ENCODE measurements at places on chromosomes 16 and 17. TPM values are rescaled to one million over a fixed set of nuclear protein-coding genes. Genes with fewer than 3 reads are reported as not detected.

DNA sequence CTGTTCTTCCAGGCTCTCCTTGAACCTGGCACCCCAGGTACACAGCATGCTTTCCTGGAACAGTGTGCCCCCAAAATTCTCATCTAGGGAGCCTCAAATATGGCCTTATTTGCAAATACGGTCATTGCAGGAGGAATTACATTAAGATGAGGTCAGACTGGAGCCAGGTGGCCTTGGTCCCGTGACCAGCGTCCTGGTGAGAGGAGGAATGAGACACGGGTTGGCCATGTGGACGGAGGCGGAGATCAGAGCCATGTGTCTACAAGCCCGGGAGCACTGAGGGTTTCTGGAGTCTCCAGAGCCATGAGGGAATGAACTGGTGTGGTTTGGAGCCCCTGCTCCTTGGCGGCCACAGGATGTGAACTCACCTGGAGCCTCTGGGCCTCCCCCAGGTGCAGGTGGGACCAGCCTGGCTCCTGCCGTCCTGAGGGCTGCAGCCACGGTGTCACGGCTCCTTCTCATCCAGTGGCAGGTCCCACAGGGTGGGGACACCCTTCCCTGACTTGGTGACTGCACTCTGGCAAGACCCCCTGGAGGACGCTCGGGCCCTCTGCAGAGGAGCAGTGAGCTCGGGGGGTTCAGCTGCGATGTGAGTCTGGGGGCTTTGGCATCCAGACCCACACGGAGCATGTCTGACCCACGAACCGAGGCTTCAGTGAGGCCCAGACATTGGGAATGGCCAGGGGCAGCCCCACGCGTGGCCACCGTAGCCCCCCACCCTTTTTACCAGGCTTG lies 21.8 kb upstream of the GNG13 start:
- DNase-seq = no peak

DNA sequence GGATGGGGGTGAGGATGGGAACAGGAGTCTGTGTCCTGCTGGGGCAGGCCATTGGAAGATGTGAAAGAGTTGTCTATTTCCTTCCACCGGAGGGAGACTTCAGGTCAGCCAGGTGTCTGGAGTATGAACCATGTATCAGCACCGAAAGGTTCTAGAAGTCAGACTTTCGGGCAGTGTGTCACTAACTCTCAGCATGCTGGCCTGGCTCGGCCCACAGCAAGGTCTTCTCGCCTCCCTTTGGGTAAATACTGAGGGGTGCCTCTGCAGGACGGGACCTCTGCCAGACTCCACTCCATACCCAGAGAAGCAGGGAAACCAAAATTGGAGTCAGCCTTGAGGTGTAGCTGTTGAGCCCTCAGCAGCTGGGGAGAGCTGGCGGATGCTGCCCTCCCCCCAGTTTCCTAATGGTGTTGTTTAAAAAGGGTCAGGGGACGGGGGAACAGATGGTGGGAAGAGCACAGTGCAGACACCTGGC lies 507 bp downstream of the CIITA start:
- DNase-seq = no peak

- DNase-seq = no peak
Observed at GRCh38 chr16:81917375-81917774, 93.9 kb downstream of the SDR42E1 start.

GRCh38 chr17:5492970-5493369 lies 6.6 kb downstream of the MIS12 start:
- no peak for DNase-seq

DNA sequence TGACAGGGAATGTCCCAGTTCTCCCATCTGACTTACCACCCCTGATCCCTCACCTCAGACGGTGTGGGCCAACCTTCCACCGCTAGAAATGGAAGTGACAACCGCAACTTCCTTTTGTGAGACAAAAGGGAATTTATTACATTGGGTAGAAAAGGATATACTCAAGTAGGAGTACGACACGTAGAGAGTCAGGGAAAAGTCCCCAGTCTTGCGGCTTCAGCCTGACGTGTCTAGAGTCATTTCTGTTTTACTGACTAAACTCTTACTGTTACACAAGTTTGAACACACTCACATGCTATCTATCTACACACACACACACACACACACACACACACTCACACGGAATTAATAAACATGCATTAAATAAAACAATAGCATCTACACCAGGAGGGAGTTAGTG lies 178.9 kb downstream of the COPRS start:
- no peak for DNase-seq

- DNase-seq = no peak
Observed at GRCh38 chr16:84836234-84836647, 16.5 kb downstream of the CRISPLD2 start.

Gene SDR42E1
- 16.2 TPM for polyA plus RNA-seq

DNA sequence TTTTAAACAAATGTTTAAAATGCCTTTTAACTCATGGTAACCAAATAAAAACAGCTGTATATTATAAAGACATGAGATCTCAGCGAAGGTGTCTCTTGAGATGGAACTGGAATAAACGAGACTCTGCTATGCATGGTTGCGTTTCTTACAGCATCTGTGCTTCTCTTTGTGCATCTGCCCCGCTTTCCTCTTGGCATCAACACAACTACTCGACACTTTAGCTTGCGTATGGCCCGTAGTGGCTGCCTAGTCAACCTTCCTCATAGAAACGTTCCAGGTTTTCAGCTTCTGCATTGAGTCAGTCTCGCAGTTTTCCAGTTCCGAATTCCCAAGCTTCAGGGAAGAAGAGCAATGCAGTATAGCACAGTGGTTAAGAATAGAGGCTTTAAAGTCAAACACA lies 214.9 kb downstream of the CEP112 start:
- no peak for DNase-seq

Gene ZFP3
- 14.4 TPM for polyA plus RNA-seq

Gene PTX4
- polyA plus RNA-seq = not detected

- no peak for DNase-seq
Observed at GRCh38 chr17:4872786-4873185, 26.6 kb upstream of the C17orf107 start.

DNA sequence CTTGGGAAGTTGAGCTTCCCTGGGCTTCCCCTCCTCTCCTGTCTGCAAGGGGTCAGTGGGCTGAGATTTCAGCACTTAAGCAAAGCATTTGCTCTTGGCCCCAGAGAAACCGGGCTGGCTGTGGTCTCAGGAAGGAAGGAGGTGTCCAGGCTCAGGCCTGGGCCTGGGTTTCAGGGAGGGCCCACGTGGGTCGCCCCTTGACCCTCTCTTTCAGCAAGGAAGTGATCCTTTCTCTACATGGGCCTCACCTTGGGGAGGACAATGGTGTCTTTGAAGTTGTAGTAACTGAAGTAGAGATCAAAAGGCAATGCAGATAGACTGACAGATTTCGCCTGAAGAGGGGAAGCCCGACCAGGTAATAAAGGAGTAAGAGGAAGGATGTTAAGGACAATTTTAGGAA lies 2.7 kb downstream of the NOD2 start:
- DNase-seq = no peak

GRCh38 chr16:54424043-54424451 lies 137.5 kb upstream of the IRX3 start:
- DNase-seq = no peak

DNA sequence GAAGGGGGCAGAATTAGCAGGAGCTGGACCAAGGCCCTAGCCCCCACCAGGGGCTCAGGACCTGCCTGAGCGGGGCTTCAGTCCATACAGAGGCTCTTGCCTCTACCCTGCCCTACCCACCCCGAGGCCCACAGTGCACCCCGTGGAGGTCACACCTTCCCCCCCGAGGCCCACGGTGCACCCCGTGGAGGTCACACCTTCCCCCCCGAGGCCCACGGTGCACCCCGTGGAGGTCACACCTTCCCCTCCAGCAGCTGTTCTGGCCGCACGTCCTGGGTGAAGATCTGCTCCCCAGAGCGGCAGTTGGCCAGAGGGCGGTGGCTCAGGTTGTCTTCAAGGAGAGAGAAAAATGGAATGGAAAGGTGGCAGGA lies 11.4 kb downstream of the CASKIN2 start:
- DNase-seq = no peak

Gene KIF18B
- polyA plus RNA-seq = 20.8 TPM

- no peak for DNase-seq
Observed at GRCh38 chr17:63433746-63434591, 12.1 kb downstream of the CYB561 start.

GRCh38 chr16:31202414-31203375 lies at the start of gene PYCARD:
Gene PYCARD (minus strand): TSS chr16:31202760. CDS start chr16:31202690, 70 bp downstream.
- DNase-seq = no peak

Gene SNX20
- 0.60 TPM for polyA plus RNA-seq

Gene TGFB1I1
- 52.7 TPM for polyA plus RNA-seq

GRCh38 chr17:55341432-55341831 lies 76.7 kb downstream of the HLF start:
- DNase-seq = no peak

DNA sequence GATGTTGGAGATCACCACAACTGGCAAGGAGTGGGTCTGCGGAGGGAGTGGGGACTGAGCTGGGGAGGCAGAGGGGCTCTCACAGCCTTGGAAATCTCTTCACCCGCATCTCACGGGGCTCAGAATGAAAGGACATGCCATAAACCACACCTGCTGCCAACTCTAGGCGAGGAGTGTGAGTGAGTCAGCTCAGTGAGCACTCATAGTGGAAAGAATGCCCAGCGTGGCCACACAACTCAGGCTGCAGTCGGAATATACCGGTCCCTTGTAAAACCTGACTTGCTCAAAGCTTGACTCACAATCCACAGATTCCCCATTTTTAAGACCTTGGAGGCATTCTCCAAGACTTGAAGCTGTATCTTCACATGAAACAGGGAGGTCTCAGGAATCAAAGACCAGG lies 36.7 kb downstream of the STAT5A start:
- no peak for DNase-seq

DNA sequence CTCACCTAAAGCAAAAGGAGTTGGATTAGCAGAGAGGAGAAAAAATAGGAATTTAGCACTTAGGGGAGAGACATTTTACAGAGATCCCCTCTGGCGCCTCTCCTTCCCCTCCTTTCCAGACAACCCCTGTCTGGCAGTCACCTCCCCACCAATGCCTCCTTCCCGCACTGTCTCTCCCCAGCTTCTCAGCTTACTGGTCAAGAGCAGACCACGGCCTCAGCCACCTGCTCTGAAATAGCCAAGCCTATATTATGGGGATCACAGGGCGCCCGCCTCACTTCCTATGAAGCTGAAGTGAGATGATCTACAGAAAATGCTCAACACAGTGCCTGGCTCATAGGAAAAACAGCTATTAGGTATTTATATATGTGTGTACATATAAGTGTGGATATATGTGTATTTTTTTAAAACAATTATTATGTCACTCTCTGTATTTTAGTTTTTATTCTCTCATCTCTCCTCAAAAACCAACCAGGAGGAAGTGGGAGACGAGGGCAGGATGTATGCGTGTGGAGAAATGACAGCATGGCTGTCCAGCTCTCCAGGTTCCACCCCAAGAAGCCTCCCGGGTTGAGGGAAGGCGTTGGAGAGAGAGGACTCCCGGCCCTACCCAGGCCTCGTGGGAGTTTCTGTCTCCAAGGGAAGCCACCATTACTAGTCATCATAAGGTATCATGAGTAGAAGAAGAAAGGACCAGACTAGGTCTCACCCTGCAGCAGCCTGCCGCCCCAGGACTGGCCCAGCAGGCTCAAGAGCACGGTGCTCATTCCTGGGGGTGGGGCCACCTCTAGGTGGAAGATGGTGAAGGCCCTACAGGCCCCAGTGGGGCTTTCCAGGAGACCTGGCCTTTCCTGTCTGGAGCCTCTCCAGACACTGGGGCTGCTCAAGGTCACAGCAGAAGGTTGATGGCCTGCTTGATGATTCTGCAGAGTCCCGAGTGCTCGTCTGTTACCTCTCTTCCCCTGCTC lies 27.2 kb downstream of the MAP3K14 start:
- no peak for DNase-seq

DNA sequence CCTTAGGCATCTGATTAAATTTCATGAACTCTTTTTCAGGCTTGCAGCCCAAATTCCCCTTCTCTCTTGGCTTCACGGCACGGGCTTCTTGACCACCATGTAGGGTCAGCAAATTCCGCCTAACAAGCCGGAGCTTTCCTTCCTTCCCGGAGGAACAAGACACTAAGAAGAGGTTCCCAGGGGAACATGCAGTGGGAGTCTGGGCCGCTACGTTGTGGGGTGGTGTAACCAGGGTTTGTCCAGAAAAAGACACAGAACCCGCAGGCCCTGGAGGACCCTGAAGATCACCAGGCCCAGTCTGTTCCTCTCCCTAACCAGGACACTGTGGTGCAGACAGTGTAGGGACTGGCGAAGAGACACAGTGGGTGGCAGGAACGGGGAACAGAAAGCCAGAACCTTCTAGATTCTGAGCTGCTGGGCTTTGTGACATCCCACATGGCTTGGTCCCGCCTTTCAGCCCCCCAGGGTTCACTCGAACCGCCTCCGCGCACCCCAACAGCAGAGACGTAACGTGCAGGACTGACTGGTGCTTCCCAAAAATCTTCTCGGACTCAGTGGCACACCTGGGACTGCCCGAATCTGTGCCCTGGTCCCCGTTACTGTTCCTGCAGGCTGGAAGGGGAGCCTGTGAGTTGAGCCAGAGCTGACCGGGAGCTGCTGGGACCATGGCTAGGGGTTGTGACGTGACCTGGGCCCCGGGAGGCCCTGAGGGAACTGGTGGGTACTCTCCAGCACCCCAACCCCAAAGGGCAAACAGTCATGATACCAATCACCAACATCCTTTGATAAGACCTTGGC lies 55.2 kb downstream of the TBC1D16 start:
- DNase-seq = no peak

Gene SCIMP
- polyA plus RNA-seq = 2.4 TPM

DNA sequence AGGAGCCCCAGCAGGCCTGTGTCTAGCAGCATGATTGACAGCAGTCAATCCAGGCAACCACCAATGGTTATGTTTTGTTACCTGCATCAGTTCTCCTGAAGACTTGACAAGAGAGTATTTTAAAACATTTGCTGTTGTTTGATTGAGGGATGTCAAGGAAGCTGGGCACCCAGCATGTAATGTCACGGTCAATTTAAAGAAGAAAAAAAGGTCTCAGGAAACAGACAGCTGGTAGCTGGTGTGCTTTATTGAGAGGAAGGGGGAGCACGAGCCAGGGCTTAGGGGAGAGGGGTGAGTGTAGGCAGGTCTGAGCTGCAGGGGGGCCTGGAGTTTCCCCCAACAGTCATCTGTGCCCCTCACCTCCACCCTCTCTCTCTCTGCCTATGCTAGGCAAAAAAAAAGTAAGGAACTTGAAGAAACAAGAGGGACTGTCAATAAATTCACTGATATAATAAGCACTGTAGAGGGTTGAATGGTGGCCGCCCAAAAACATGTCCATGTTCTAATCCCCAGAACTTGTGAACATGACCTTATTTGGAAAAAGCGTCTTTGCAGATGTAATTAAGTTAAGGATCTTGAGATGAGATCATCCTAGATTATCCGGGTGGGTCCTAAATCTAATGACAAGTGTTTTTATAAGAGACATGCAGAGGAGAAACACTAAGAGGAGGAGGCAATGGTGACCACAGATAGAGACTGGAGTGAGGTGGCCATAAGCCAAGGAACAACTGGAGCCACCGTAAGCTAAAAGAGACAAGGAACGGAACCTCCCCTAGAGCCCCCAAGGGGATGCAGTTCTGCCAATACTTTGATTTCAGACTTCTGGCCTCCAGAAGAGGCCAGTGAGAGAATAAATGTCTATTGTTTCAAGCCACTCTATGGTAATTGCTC lies 14.5 kb downstream of the TSPOAP1 start:
- DNase-seq = no peak

Gene DYNLRB2
- polyA plus RNA-seq = 8.7 TPM

Measured in left renal cortex interstitium (tissue), 4 donors.